COR-L47 (cell line): ENCODE measurements at places on chromosomes 1 and 21.

DNA sequence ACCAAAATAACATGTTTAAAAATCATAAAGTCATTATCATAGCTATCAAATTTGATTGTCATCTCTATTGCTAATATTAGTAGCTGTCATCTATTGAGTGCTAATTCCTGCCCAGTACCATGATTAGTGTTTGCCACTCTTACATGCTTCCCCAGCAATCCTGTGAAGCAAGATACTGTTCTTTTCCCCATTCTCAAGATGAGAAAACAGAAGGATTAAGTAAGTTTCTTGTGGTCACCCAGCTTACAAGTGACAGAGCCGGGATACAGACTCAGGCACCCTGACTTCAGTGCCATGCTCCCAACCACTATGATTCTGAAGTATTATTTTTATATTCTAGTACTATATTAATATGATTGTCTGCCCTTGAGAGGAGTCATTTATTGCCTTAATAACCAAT, 36.5 kb downstream of the LRRC8C start:
- no peak for DNase-seq

DNA sequence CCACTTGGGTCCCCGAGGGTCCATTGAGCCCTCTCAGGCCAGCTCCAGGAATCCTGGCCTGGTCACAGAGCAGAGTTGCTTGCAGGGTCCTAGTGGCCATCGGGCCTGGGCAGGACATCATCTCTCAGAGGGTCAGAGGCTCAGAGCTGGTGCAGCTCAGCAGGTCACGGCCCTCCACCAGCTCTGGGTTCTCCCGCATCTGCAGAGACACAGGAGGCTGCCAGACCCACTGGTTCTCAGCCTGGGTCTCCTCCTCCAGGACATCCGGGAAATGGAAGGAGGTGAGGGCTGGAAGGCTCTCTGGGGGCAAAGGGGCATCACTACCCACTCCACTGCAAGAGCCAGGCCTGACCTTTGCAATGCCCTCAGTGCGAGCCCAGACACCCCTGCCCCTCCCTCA, 6.5 kb downstream of the TMEM54 start:
- no peak for DNase-seq

GRCh38 chr1:110850627-110851026, 22.3 kb upstream of the CD53 start:
- DNase-seq, result no peak

DNA sequence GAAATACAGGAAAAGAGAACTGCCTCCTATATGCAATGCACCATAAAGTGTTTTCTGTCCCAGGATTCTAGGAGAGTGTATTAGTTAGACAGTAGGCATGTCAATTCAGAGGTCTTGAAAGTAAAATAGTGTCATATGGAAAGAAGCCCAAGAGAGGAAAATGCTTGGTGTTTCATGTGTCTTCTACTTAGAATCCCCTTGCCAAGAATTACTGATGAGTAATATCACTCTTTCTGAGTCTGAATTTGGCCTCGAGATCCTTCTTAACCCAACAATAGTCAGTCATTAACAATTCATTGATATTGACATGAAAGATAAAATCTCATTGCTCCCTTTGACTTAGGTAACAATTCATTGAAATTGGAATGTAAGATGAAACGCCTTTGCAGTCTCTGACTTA, 972.2 kb downstream of the TTLL7 start:
- DNase-seq, result no peak

- no peak for DNase-seq
Observed at GRCh38 chr1:211261229-211261628, 2.1 kb downstream of the RCOR3 start.

- DNase-seq, result no peak
Observed at GRCh38 chr1:36702963-36703362, 220.2 kb upstream of the CSF3R start.

DNA sequence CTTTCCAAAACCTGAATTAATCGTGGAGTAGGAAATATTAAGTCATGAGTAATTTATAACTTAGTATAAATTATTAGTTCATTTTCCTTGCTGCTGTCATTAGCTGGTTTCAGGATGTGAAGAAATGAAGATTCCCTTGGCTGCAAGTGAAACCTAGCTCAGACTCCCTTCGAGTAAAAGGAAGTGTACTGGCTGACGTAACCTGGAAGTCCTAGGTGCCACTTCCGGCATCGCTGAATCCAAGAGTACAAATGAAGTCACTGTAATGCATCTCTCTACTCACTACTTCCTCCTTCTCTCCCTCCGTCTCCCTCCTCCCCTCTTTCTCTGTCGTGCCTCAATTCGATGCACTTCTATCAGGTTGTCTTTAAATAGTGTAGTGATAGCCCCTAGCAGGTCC, 28.8 kb downstream of the ZP4 start:
- no peak for DNase-seq

- DNase-seq, result peak; percentile 84
Observed at GRCh38 chr1:36703526-36704208, 221.0 kb upstream of the CSF3R start.

GRCh38 chr21:39029900-39030884, 153.1 kb downstream of the PSMG1 start:
- no peak for DNase-seq

GRCh38 chr1:241999026-241999425, at the start of gene MAP1LC3C:
Gene MAP1LC3C (minus strand): TSS chr1:241999098. CDS start chr1:241999008, 90 bp downstream.
- DNase-seq, result no peak

GRCh38 chr1:18784482-18784831, 75.0 kb downstream of the TAS1R2 start:
- DNase-seq, result no peak

DNA sequence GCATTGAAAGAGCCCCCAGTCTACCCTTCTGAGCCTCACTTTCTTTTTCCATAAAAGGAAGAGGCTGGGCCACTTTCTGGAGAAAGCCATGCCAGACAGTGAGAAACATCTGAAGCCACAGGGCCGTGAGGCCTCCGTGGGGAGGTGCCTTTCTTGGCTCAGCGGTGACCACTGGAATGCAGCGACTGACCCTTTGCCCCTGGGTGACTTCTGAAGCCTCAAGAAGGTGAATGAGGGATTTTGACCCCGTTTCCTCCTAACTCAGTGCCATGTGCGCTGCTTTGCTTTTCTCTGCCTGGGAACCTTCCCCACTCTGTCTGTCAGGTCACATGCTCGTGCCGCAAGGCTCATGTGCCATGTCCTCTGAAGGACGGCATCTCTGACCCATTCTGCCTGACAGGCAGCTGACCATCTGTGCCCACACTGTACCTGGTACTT, 44.7 kb upstream of the A3GALT2 start:
- no peak for DNase-seq
